Aorta (tissue), 5 donors: ENCODE measurements at places on chromosomes 1 and 21. TPM values are rescaled to one million over a fixed set of nuclear protein-coding genes. Genes with fewer than 3 reads are reported as not detected.

DNA sequence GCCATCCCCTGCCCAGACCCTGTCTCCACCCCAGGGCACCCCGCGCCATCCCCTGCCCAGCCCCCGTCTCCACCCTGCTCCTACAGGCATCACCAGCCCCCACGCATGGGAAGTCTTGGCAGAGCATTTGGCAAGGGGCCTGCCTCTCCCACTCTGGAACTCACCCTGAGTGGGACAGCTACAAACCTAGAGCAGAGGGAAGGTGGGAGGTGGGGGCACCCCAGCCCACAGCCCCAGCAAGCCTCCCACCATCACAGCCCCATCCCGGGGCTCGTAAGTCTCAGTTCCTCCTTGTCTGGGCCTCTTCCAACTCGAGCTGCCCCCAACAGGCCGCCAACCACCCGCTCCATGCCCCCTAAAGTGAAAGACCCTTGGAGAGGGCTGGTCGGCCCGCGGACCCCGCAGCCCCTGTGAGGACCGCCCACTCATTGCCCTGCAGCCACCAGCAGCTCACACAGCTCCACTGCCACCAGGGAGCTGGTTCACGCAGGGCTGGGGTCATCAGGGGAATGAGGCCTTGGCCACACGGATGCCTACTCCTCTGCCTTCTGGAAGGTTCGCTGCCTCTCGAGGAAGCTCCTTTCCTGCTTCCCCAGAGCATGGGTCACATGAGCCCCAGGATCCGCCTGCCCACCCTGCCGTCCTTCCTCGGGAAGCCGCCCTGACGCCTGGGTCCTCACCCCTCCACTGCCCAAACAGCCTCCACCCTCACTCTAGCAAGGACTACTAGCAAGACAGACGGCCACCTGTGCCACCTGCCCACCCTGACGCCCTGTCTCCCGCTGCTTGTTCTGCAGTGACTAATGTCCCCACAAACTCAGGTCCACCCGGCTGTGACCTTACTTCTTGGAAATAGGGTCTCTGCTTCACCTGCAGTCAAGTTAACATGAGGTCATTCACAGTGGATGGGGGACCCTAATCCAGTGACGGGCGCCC, 14.4 kb downstream of the MEGF6 start:
- no peak for DNase-seq

DNA sequence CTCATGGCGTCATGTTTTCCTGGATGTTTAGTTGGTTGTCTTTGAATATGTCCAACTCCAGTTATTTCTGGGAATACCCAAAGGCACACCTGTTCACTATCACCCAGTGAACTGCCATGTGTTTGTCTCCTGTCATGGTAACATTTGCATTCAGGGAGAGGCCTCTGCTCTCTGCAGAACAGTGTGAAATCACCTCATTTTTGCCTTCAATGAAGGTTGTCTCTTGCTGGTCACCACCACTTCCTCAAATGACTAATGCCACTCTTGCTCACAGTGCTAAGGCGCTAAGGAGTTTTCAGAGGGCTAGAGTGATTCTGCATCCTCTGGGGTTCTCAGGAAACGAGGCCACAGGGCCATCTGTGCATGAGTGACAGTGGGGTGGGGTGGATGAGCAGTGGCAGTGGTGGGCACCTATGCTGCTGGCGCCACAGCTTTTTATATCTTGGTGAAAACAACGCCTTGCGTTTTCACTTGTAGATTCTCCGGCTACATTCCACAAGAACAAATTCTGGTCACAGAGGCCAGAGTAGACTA, 60.0 kb upstream of the ATP5PO start:
- no peak for DNase-seq

DNA sequence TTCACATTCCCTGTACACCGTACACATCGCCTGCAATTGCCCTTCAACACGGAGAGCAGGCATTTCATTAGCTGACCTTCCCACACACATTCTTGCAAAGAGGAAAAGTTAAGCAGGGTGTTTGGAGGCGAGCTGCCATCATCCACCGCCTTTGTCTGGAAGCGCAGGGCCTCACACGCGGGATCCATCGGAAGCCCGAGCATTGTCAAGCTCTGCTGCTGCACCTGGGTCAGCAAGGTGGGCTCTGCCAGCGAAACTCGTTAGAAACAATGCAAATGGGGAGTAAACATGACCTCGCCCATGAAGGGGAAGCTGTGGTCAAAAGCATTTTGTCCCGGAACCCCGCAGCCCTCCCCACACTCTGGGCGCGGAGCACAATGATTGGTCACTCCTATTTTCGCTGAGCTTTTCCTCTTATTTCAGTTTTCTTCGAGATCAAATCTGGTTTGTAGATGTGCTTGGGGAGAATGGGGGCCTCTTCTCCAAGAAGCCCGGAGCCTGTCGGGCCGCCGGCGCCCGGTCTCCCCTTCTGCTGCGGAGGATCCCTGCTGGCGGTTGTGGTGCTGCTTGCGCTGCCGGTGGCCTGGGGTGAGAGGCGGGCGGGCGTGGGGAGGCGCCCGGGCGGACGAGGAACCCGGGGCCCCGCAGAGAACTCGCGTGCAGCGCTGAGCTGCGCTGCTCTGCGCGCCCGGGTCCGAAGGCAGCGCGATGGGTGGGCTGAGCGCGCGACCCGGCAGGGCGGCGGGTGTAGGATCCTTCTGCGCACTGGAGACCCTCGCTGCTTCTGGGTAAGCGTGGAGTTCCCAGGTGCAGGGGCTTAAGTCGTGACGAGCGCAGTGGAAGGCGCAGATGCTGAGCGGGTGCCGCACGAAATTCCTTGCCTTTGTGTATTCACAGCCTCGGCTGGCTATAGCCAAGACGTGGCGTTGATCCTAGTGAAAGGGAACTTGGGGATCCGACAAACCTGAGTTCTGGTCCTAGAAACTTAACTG, at the start of gene CR1:
Gene CR1, plus strand, starts transcription at position 357 of the 992 bp plus-strand sequence. Its CDS starts 111 bp downstream, at position 468.
- peak; percentile 77 for DNase-seq

The SVBP gene
- 37.8 TPM for polyA plus RNA-seq
